Activated effector memory CD4-positive, alpha-beta T cell treated with anti-CD3 and anti-CD28 coated beads, Interleukin-2, amount 50 U/mL, for 16 hours (primary cell): ENCODE measurements at places on chromosomes 1 and 21.
A peak's percentile ranks its signal among the peaks of the same experiment; 100 is the strongest.

GRCh38 chr1:236860674-236861073 lies 65.6 kb downstream of the MTR start:
- DNase-seq = no peak

- DNase-seq = peak; percentile 78
Observed at GRCh38 chr1:165828103-165828668, 772 bp downstream of the UCK2 start.

DNA sequence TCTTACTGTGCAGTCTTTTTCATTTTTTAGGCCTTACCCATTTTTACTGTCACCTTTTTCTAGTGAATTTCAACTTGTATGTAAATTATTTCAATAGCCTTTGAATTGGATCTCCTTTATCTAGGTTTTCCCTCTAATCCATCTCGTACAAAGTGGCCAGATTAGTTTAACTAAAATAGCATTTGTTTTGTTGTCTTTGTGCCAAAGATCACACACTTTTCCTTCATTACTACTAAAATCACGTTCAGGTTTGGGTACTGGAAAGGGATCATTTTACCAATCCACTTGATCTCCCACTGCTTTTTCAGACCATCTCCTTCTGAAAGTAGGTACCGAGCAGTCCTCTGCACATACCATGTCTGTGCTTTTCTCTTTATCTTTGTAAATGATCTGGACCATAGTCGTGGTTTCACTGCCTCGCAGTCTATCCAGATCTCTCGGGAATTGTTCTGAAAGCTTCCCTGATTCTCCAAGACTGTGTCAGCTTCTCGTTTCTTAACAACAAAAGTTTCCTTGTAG lies 20.1 kb downstream of the KDM1A start:
- no peak for DNase-seq

GRCh38 chr1:150841626-150842025 lies 33.6 kb upstream of the CTSK start:
- no peak for DNase-seq

- DNase-seq = no peak
Observed at GRCh38 chr1:48920851-48921250, 144.2 kb upstream of the BEND5 start.

DNA sequence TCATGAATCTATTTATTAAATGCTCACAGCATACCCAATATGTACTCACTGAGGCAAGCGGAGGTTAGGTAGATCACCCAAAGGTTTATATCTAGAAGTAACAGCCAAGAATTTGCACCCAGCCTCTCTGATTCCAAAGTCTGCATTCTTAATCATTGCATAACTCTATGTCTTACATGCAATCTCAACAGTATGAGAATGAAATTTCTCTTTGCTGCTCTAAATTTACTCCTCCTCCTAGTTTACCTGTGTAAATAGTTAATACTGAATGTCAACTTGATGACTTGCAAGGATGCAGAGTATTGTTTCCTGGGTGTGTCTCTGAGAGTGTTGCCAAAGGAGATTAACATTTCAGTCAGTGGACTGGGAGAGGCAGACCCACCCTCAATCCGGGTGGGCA lies 840.6 kb downstream of the BRINP3 start:
- DNase-seq = no peak

DNA sequence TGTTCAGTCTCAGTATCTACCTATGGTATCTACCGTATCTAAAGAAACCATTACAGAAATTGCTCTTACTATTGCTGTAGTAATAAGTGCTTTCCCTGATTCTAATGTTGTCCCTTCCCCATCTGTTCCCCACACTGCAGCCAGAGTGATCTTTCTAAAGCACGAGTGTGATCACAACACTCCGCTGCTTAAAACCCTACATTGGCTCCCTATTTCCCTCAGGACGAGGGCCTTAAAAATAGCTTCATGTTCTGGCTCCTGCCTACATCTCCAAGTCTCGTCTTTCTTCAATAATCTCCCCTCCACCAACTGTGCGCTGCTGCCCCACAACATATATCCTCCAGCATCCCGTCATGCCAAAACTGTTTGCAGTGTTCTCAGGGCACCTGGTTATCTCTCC lies 150.6 kb downstream of the SDCCAG8 start:
- DNase-seq = no peak

GRCh38 chr1:78540048-78540447 lies 49.3 kb downstream of the PTGFR start:
- DNase-seq = no peak

DNA sequence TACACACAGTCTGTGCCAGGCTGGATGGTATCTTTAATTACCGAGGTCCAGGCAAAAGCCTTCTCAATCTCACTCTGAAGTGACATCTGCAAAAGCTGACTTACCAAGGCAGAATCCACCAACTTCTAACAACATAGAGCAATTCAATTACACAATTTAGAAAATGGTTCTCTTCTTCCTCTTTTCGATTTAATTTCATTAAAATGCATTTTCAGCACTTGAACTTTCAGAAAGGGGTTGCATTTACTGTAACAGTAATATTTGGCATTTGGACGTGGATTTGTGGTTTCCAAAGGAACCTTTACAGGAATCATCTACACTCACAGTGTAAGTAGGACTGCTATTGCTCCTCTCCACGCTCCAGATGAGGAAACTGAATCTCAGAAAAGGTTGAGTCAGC lies 53.3 kb downstream of the ERO1B start:
- DNase-seq = no peak

DNA sequence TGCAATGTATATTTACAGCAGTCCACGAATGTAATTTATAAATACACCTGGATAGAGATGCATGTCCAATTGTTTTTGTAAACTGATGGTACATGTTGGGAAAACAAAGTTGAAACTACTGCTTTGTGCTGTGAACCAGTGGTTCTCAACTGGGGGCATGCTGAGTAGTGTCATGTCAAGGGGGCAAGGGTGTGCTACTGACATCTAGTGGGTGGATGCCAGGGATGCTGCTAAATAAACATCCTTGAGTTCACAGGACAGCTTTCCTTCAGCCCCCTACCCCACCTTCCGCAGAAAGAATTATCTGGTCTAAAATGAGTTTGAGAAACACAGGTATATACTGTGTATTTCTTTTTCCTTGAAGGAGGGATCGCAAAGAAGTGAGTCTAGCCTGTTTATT lies 95.9 kb downstream of the RASAL2 start:
- no peak for DNase-seq

DNA sequence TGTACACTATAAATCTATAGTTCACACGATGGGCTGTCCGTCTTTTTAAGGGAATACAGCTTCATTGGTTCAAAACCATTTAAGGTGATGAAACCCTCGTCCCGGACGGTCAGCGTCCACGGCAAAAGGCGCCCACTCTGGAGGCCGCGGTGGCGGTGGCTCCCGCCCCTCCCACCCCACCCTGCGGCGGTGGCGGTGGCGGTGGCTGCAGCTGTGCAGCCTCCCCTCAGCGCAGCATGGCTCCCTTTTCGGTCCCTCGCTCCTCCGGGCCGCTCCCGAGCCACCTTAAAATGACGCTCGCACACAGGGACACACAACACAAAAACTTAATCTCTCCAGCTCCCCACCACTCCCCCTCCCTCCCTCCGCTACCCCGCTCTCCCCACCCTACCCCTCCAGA lies 69.1 kb downstream of the WLS start:
- no peak for DNase-seq

DNA sequence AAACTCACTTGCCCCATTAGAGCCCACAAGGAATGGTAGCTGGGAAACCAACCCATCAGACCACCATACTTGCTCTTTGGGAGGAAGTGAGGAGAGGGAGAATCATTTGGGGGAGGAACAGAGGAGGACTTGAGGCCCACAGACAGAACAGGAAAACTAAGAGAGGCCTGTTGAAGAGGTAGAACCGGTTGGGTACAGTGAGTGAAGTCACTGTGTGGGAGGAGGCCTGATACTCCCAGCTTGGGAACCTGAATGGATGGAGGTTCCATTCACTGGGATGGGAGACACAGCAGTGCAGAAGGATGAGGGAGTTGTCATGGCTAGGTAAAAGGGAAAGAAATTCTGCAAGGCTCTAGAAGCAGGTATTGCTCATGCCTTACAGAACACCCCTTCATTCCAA lies 63.4 kb upstream of the PSEN2 start:
- DNase-seq = no peak

DNA sequence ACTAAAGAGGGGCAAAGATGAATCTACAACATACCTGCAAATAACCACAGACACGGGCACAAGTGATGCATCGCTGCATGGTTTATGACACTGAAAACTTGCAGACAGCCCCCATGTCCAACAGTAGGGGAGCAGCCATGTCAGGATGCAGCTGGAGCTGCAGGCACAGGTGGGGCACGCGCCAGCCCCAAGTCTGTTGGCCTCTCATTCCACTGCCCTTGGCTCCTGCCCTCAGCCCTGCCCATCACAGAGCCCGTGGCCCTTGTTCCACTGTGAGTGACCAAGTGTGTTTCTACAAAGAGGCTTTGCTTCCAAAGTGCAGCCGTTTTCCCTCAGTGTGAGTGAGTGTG lies 3.2 kb upstream of the PADI4 start:
- DNase-seq = no peak

GRCh38 chr1:86068841-86069756 lies 87.5 kb downstream of the COL24A1 start:
- no peak for DNase-seq

DNA sequence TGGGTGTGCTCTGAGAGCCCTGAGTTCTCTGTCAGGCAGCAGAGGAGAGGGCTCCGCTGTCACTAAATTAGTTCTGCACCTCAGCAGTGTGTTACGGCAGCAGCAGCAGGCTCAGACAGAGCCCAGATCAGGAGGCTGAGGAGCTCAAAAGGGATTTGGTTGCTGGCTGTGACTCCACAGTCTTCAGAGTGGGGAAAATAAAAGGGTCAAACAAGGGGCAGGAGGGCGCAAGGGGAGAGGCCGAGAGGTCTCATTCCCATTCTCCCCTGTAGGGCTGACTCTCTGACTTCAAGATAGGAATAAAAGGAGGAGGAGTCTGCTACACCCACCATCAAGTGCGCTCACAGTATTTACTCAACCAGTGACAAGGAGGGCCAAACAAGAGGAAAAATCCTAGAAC lies 9.2 kb upstream of the SLC45A3 start:
- DNase-seq = no peak

DNA sequence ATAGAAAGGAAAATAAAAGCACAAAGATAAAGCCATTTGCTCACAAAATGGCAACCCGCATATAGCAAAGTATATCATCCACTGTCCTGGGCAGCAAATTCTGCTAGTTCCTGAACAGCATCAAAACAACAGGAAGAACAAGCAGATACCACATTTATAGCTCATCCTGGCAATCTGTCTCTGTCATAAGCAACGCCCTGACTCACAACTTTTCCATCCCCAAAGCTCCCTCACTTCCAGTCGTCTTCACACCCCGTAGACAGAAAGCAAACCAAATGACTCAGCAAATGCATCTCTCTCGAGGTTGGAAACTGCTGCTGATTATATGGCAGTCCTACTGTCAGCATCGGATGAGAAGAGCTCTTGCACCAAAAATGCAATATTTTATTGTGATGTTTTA lies 65.8 kb downstream of the AK5 start:
- no peak for DNase-seq
